ENCODE measurements at places on chromosomes 16 and 17.

DNA sequence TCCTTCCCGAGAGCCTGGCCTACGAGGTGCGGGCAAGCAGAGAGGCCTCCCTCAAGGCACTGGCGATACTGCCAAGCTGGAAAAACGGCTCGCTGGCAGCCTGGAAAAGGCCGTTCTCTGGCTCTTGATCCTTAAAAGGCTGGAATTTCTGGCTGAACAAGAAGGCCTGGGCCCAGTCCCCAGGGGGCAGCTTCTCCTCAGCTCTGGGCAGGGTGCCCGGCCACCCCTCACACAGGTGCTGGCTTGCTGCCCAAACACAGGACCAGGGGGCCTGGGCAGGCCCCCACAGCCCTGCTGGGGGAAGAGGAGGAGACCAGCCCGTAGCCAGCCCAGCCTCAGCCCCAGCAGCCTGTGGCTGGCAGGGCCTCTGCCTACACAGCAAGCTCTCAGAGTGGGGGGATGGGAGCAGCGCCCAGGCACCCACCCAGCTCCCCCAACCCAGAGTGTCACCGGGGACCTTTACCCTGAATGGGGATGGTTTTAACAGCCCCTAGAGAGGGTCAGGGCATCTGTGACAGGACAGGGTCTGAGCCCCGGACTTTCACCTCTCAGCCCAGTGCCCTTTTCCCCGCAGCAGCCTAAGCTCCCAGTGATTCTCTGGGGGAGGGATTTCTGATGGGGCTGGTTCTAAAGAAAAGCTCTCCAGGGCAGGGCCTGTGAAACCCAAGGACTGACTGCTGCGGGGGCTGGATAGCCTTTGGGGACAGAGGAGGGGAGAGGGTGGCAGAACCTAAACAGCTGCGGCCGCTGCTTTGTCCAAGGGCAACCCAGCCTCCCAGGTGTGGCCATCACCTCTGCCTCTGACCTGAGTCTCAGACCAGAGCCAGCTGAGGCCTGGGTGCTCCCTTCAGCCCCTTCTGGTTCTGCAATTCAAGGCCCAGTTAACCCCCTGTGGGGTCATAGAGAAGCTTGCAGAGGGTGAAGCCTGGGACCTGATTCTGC, 38.6 kb upstream of the TOB1 start:
- DNase-seq, result no peak

DNA sequence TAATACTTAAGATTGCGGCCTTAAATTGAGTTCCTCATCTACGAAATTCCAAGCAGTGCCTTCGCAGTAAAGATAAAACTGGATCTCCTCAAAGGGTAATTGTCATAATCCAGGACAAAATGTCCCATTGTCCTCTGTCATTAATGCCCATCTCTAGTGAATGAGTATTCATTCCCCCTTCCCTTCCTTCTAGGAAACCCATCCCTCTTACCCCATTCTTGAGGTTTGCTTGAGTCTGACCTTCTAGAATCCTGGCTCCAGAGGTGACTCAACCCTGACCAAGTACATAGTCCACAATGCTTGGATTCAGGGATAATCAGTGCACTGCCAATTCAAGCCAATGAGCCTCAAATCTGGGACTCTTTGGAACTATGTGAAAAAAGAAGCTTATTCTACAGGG, 47.0 kb upstream of the MAF start:
- no peak for DNase-seq

DNA sequence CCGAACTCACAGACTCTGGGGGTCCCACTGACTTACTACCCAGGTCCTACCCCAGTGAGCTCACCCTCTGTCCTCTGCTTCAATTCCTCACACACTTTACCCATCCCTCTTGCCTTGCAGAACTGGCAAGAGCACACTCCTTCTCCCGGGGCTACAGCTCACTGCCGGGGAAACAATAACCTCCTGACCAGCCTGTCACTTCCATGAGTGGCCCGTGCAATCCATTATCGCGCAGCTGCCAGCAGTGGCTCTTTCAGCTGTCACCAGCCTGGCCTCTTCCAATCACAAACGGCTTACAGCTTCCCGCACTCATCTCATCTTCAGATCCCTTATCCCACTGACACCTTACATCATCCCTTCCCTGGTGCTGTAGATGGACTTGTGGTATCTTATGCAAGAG, 79.5 kb downstream of the CPPED1 start:
- no peak for DNase-seq

GRCh38 chr17:63845509-63845908, 3.0 kb upstream of the SMARCD2 start:
- no peak for DNase-seq

DNA sequence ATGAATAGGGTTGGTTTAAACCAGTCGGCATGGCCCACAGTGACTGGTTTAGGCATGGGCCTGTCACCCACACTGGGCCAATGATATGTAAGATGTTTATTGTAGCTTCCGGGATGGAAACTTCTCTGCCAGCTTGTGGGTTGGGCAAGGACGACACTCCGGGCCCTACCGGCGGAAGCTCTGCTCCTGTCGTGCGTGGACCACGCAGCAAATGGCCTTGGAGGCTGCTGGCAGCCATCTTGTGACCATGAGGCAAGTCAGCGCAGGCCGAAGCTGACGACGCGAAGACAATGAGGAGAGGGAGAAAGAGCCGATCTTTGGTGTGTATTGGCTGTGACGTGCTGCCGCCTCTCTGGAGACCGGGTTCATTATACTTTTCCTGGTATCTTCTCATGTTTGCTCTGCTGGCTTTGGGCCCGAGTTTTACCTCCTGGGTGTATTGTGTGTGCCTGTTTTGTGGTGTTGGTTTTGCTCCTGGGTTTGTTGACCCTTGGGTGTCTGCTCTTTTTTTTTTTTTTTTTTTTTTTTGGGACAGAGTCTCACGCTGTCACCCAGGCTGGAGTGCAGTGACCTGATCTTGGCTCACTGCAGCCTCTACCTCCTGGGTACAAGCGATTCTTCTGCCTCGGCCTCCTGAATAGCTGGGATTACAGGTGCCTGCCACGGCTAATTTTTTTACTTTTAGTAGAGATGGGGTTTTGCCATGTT, 15.4 kb downstream of the SLC25A10 start:
- DNase-seq, result no peak

All from non-pigmented ciliary epithelial cell (primary cell).